GM20000 (cell line): ENCODE measurements at places on chromosomes 13 and 19.

GRCh38 chr13:33556828-33557227, 261.1 kb upstream of the RFC3 start:
- DNase-seq = no peak

GRCh38 chr19:52527956-52528351, 486 bp downstream of the ZNF808 start:
- DNase-seq = peak; percentile 11

- peak; percentile 17 for DNase-seq
Measured at GRCh38 chr19:48798937-48799336, 11.9 kb downstream of the BCAT2 start.

DNA sequence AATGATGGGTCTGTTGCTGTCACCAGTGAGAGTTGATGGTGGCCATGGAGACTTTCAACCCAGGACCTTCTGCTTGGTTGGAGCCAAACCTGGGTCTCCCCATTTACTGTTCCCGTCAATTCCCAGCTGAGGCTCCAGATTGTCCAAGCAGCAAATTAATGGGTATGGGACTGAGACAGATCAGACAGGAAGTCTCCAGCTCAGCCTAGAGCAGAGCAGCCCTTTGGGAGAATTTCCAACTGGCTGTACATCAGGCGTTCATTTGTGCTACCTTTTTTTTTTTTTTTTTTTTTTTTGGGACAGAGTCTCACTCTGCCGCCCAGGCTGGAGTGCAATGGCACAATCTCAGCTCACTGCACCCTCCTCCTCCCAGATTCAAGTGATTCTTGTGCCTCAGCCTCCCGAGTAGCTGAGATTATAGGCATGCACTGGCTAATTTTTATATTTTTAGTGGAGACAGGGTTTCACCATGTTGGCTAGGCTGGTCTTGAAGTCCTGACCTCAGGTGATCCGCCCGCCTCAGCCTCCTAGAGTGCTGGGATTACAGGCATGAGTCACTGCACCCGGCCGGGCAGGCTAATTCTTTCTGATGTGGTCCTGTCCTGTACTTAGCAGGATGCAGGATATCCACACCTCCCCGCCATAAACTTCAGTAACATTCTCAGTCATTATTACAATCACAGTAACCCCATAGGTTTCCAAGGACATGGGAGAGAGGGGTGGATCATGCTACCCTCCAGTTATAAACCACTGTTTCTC, 9.3 kb downstream of the MAP3K10 start:
- DNase-seq = no peak

DNA sequence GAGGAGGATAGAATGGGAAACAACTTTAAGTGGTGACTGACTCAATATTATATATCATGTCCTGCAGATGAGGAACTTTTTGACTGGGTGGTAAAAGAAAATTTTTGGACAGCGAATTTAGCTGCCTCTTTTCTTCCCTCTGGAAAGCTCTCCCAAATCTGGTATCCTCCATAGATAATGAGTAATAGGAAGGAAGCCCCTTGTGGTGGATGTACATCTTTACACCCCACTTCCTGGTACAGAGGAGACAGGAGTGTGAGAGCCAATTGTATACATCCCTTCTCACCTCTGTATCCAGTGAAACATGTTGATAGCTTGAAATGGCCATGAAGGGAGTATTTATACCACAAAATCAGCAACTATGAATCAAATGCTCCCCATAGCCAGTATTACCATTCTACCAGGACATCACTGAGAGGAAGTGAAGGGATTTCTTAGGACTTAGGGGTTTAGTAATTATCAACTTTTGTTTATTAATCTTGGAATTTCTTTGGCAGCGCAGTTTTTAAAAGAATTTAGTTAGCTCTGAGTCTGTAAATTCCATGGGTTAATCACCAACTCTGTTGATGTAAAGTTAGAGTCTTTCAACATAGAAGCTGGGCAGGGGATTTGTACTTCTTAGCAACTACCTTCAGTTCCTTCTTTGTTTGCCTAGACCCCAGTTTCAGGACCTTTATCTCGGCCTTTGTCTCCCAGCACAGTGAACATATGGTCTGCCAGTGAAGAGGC, 17.0 kb upstream of the TDRD3 start:
- no peak for DNase-seq
